ENCODE measurements at places on chromosomes 11 and 22.

DNA sequence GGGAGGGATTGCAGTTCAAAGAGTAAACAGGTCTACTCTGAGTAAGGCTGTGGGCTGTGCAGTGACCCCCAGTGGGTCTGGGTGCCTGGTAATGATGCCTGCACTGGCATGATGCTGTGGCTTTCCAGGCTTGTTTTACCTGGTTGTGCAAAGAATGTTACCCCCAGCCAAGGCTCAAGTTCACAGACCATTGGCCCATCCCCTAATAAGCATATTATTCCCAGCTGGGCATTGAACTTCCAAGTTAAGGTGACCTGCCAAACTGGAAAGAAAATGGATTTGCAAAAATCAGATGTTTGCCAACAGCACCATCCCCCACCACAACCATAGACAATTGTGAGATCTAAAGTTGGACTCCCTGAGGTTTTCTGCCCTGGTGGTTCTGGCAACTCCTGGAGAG, 7.9 kb upstream of the EHF start:
- no peak for DNase-seq

DNA sequence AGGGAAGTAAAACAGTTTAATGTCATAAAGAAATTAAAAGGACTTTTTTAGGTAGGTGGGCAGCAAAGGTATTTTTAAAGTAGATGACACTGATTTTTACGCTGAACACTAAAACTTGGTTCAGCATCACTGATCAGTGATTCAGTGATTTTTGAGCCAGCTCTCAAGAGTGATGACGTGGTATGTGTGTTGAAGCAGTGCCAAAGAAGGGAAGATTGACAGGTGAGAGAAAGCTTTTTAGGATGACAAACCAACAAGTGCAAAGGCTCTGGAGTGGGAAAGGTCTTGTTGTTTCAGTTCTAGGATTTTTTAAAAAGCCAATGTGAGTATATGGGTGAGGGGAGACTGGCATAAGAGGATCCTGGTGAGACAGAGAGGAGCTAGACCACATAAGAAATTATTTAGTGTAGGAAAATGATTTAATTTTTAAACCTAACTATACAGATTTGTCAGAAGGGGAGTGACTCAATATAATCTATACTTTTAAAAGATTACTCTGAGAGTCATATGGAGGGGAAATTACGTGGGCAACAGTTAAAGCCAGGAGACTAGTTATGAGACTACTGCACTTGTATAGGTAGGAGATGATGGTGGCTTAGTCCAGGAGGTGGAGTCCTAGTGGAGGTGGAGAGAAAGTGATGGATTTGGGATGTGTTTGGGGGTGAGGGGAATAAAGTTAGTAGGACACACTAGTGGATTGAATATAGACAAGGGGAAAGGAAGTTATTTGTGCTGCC, 17.6 kb upstream of the CALCB start:
- no peak for DNase-seq

GRCh38 chr11:70422692-70423522, 24.6 kb downstream of the CTTN start:
- no peak for DNase-seq

- DNase-seq, result no peak
Observed at GRCh38 chr11:11752679-11753078, 89.1 kb upstream of the USP47 start.

GRCh38 chr22:20413217-20414058, 19.5 kb downstream of the ZNF74 start:
- DNase-seq, result no peak

DNA sequence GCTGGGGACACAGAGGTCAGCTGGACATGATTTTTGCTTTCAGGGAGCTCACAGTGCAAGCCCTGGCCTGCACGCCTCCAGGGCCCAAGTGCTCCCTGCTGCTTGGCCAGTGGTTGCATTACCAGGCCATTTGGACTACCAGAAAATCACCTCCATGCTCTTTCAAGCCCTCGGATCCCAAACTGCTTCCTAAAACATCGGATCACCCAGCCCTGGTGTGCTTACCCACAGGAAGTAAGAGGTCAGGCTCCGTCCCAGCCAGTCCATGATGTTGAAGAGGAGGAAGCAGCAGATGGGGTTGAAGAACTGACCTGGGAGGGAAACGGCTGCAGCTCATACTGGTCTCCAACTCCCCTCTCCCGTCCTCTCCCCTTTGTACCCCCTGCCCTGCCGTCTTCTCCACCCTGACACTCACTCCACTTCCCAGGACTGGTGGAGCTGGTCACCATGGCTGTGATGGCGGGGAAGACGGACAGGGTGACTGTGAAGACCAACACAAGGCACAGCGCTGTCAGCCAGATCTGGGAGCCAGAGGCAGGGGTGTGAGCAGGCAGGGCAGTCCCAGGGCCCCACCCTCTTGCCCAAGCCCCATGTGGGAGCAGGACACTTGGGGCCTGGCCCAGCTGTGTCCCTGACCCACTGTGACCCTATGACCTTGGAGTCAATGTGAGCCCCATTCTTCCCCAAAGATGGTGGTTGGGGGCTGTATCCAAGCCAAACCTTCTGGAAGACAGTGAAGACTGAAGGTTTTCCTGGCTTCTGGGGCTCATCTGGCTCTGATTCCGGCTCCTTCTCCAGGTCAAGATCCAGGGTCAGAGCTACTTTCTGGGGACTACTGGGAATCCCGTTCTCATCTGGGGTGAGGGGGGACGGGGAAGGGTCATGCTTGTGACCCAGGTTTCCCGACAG, 5.6 kb downstream of the SLC29A2 start:
- DNase-seq, result no peak

GRCh38 chr11:57288771-57289579, 35.8 kb downstream of the TNKS1BP1 start:
- peak; percentile 79 for DNase-seq

GRCh38 chr11:33461369-33462125, 204.4 kb downstream of the HIPK3 start:
- DNase-seq, result no peak

- DNase-seq, result peak; percentile 23
Observed at GRCh38 chr11:74371269-74372052, 26.8 kb downstream of the PGM2L1 start.

DNA sequence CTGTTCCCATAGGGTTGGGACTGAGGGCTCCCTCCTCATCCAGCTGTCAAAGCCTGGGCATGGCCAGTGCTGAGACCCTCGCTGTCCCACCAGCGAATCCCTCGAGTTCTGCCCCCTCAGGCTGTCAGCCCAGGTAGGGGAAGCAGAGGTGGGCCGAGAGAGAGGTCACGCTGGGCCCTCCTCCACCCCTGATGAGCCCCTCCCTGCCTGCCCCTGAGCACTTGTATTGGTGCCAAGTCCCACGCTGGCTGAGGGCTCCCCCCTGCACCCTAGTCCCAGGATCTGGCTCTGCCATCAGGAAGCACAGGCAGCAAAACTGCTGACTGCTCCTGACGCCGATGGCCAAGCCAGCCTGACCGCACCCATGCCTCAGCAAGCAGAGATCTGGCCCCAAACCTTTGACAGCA, 3.3 kb downstream of the PRR33 start:
- DNase-seq, result no peak

GRCh38 chr11:37364246-37364839, 766.3 kb upstream of the RAG2 start:
- DNase-seq, result no peak

DNA sequence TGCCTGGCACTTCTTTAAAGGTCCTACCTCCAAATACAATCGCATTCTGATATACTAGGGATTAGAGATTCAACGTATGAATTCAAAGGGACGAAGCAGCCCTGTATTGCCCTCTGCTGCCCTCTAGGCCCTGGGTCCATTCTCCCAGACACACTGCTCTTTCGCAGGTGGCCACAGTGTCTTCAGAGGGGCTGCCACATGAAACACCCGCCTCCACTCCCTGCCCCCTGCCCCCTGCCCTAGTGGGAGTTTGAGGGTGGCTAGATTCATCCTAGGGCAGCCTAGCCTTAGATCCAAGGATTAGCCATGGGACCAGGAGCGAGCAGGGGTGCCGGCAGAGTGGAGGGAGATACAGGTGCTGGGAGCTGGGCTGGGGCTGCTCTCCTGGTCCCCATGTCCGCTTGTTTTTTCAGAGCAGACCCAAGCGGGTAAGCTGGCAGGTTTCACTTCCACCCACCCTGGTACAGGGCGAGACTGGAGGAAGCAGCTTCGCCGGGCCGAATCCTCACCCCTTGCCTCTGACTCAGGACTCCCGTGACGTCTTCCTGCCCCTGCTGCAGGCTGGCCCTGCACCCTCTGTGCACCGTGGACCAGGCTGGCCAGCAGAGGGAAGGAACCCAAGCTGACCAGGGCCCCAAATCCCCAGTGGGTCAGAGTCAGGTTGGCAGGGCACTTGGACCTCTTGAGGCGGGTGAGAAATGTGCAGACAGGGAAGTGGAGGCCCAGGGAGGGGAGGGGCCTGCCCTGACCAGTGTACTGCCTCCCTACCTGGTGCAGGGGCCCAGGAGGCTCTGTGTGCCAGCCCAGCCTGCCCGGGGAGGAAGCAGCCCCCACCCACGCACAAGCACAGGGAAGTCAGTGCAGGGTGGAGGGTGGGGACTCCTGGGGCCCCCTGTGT, 28.4 kb upstream of the HMOX1 start:
- no peak for DNase-seq

DNA sequence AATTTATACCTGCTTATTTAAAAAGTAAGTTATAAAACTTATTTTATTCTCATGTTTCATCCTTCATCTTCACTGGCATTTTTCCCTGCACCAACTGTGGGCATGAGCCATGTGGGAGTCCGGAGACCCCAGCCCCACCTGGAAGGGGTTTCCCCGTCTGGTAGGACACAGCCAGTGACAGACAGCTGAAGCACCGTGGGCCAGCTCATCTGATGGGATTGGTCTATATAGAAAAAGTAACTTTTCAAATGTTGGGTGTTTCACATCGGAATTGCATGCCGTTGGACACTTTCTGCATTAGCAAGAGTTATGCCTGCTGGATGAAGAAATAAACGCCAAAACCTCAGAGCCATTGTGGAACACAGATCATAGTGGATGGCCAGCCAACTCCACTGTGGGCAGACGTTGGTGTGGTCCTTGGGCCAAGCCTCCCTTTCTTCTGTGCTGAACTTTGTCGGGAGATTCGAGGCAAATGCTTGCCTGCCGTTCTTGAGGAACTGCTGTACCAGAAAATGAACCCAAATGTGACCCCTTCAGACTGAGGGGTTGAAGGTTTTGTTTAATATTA, 1329.3 kb downstream of the TBC1D22A start:
- no peak for DNase-seq

- peak; percentile 57 for DNase-seq
Observed at GRCh38 chr22:38782402-38783094, 11.4 kb downstream of the DNAL4 start.

DNA sequence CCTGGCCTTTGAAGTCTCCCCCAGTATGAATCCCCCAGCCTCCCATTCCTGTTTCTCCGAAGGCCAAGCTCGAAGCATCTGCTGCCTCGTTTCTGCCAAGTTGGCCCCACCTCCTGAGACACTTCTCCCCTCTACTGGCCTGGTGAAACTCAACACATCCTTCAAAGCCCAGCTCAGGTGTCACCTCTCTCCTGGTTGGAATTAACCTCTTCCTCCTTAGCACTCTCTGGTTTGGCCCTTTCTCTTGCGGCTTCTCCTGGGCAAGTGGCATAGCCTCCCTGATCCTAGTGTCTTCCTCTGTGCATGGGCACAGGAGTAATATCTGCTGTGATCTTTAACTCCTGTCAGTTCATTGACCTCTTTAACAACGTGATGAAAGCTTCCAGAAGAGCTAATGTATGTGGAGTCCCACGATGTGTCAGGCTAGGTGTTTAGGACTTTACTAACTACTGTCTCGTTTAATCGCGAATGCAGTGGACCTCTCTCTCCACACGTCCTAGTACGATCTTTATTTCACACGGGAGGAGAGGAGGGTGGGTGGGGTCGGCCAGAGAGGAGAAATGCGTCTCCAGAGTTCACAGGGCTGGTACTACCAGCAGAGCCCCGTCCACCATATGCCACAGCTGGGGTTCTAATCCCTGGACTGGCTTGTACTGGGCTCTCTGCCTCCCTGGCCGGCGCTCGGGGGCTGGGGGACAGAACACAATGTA, 826 bp upstream of the PTPRJ start:
- DNase-seq, result no peak

GRCh38 chr11:114091516-114092397, 32.2 kb downstream of the ZBTB16 start:
- no peak for DNase-seq

- no peak for DNase-seq
Observed at GRCh38 chr11:114587398-114587953, 8.1 kb downstream of the NXPE4 start.

GRCh38 chr11:124633355-124633754, 10.7 kb downstream of the TBRG1 start:
- DNase-seq, result no peak

- DNase-seq, result peak; percentile 80
Observed at GRCh38 chr22:21714786-21715185, 20.8 kb downstream of the YPEL1 start.

- no peak for DNase-seq
Observed at GRCh38 chr22:49609207-49609876, 218.3 kb downstream of the BRD1 start.

- DNase-seq, result no peak
Observed at GRCh38 chr11:112348480-112349029, 87.9 kb upstream of the PLET1 start.

DNA sequence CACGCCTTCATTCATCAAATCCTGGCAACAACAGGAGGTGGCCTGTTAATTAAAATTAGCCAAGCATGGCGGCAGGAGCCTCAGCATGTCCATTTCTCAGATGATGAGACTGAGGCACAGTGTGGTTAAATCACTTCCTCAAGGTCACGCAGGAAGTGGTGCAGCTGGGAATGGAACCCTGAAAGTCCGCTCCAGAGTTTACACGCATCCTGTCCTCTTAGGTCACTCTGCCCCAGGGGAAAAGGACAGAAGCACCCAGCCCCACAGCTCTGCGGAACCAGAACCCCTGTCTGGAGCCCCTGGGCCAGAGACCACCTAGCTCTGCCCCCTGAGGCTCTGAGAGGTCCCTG, 19.6 kb downstream of the RPL3 start:
- no peak for DNase-seq
